H1 (cell line): ENCODE measurements at places on chromosomes 7 and 10.

GRCh38 chr7:138313829-138314178 is 146.3 kb upstream of the TRIM24 start:
- H3K27me3 ChIP-seq, result no peaks in the 10 kb centered on the region
- H3K4me1 ChIP-seq, result no peaks in the 10 kb centered on the region
- H3K27ac ChIP-seq, result no peak overlapping the region

GRCh38 chr10:61608255-61609033 is 54.3 kb upstream of the CABCOCO1 start:
- no peak for DNase-seq
- H3K4me3 ChIP-seq, result no peak overlapping the region
- no peaks in the 10 kb centered on the region for H3K36me3 ChIP-seq
- H3K27ac ChIP-seq, result no peak overlapping the region

DNA sequence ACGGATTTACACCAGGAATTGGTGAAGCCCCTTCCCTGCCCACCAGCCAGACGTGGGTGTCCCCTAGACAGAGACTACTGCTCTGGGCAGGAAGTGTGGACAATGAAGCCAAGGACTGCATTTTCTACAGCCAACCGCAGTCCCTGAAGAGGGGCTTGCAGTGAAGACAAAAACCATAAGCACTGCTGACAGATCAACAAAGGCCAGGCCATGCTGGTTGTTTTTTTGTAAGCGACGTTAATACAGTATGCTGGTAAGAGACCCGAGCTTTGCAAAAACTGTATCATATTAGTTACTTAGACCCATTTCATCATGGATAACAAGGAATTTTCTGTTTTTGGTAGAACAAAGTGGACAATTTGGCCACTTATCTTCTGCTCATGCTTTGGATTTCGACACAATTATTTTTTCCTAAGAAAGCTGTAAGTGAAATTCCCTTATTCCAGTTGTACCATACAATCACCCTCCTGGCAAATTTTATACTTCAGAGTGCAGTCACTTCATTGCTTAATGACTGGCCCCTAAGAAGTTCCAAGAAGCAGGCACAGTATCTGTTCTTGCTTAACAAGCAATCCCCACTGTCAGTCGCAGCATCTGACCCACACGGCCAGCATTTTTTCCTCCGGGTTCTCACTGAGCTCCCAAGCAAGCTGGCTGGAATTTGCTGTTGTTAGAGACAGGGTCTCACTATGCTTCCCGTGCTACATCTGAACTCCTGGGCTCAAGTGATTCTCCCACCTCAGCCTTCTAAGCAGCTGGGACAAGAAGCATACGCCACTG is 163.5 kb downstream of the PARD3 start:
- H3K4me3 ChIP-seq, result no peak overlapping the region
- DNase-seq, result no peak
- no peaks in the 10 kb centered on the region for H3K27me3 ChIP-seq
- 0 out of 2 replicates have a peak overlapping the region, but pooled peaks have one; percentile 4 for H3K27ac ChIP-seq
- peaks cover 8% of the 10 kb centered on the region for H3K4me1 ChIP-seq
- H3K36me3 ChIP-seq, result no peaks in the 10 kb centered on the region

DNA sequence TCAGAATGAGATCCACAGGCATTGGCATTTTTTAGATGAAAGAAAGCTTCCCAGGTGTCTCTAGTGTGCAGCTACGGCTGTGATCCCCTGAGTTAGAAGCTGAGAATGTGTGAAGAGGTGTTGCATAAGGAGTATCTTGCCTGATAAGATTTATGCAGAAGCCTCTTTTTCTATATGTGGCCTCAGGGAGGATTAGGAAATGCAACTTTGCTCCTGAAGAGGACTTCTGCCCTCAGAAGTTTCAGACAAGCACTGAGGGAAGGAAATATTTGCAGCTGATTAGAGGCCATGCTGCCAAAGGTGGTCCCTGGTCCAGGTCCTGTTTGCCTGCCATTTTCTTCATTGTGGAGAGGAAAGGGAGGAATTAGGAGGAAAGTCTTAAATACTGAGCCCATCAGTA is 551.8 kb downstream of the PHTF2 start:
- H3K36me3 ChIP-seq, result no peaks in the 10 kb centered on the region
- H3K4me3 ChIP-seq, result no peak overlapping the region
- H3K27ac ChIP-seq, result no peak overlapping the region
- H3K27me3 ChIP-seq, result no peaks in the 10 kb centered on the region

DNA sequence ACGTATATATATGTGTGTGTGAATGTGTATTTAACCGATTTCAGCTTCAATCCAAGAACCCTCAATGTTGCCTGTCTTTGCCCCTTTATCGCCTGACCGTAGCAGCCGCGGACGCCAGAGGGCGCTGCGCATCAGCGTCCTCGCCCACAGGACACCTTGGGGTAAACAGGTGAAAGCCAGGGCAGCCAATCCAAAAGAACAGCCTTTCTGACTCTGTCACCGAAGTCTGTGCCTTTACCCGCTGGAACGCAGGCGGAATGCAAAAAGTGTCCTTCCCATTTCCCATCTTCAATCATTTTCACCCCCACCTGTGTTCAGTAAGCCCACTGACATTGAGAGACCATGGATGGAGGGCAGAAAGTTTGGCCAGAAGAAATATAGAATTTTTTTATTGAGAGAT is 3.6 kb downstream of the NXPH1 start:
- H3K36me3 ChIP-seq, result no peaks in the 10 kb centered on the region
- peaks cover 6% of the 10 kb centered on the region for H3K4me1 ChIP-seq
- no peak for DNase-seq
- no peak overlapping the region for H3K4me3 ChIP-seq
- peaks cover 86% of the 10 kb centered on the region for H3K27me3 ChIP-seq

GRCh38 chr7:80088705-80089104 is 45.9 kb upstream of the GNAI1 start:
- H3K27me3 ChIP-seq, result no peaks in the 10 kb centered on the region
- no peak overlapping the region for H3K4me3 ChIP-seq
- no peak overlapping the region for H3K27ac ChIP-seq
- H3K36me3 ChIP-seq, result no peaks in the 10 kb centered on the region
- H3K4me1 ChIP-seq, result no peaks in the 10 kb centered on the region

DNA sequence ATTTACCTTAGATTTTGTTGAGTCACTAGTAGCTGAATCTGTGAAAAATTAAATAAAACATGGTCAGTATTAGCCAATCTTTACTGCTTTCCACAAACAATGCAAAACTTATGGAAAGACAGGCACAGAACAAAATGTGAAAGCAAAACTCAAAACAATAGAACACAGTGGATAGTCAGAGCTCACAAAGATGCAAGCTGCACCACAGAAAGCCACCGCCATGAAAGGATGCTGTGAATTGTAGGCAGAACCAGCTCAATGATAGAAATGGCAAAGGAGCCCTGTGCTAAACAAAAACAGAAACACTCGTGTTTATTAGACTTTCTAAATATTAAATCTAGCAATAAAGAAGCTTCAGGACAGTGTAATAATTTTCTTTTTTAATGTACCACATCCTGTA is 134.4 kb downstream of the ARHGAP21 start:
- H3K27me3 ChIP-seq, result no peaks in the 10 kb centered on the region
- H3K4me3 ChIP-seq, result no peak overlapping the region
- H3K27ac ChIP-seq, result no peak overlapping the region
- H3K4me1 ChIP-seq, result no peaks in the 10 kb centered on the region
- H3K36me3 ChIP-seq, result peaks cover 5% of the 10 kb centered on the region; the same call in 1 of the 2 replicates

- no peak overlapping the region for H3K4me3 ChIP-seq
- no peaks in the 10 kb centered on the region for H3K4me1 ChIP-seq
- no peak for DNase-seq
- H3K27ac ChIP-seq, result no peak overlapping the region
- no peaks in the 10 kb centered on the region for H3K36me3 ChIP-seq
These were observed 42.6 kb downstream of the CNOT4 start for GRCh38 chr7:135467207-135467711.

DNA sequence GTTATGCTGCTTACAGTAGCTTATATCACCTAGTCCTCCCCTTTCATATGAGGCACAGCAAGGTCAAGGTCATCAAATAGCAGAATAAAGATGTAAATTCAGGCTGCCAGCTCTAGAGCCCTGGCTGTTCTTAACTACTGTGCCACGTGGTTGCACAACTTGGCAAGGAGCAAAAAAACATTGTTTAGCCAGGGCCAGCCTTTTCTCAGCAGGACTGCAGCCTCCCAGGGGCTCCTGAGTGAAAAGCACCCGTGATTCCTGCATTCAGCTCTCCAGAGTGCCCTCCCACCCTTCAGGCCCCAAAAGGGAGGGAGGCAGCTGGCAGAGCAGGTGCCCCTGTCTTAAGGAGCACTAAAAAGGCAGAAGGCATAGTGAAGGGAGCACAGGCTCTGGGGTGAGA is 31.8 kb upstream of the TM9SF3 start:
- no peak for DNase-seq
- H3K4me1 ChIP-seq, result peaks cover 4% of the 10 kb centered on the region; the same call in 1 of the 2 replicates
- no peak overlapping the region for H3K4me3 ChIP-seq

DNA sequence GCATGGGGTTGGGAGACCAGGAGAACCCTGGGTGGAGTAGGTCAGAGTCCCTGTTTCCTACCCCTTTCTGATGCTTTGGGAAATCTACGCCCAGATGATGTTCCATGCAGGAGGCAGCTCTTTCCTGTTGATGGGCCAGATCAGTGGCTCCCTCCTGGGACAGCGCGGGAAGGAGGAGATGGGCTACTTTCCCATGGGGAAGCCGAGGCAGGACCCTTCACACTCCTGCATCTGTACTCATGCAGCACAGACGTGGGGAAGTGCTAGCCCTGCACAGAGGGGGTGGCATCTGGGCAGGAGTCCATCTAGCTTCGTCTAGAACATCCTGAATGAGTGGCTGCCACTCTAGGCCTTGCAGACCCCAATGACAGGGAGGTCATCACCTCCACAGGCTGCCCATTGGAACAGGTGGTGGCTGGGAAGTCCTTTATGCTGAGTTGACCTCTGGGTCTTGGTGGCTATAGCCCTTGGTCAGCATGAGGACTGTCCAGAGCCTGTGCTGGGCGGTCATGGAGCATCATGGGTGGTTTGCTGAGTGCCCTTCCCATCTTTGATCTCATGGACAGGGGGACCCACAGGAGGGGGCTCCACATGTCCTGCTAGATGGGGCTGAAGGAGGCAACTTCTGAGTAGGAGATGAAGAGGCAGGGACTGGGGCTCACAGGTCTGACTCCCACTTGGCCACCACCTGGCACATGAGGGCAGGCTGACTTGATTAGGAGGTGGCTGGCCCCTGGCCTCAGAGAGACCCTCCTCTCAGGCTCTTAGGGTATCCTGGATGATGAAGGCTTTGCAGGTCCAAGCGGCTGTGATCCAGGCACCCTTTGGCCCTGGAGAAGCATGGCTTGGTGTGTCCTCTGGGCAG is 24.6 kb downstream of the RAMP3 start:
- no peak for DNase-seq
- H3K27ac ChIP-seq, result no peak overlapping the region
- H3K36me3 ChIP-seq, result no peaks in the 10 kb centered on the region
- H3K4me3 ChIP-seq, result no peak overlapping the region
- no peaks in the 10 kb centered on the region; the same call in 1 of the 2 replicates for H3K4me1 ChIP-seq

GRCh38 chr7:47627580-47628283 is 45.8 kb upstream of the TNS3 start:
- H3K27ac ChIP-seq, result no peak overlapping the region
- no peaks in the 10 kb centered on the region for H3K27me3 ChIP-seq
- no peaks in the 10 kb centered on the region for H3K36me3 ChIP-seq
- H3K4me3 ChIP-seq, result no peak overlapping the region
- no peak for DNase-seq

GRCh38 chr10:72075376-72076115 is 12.8 kb downstream of the SPOCK2 start:
- H3K4me1 ChIP-seq, result no peaks in the 10 kb centered on the region
- DNase-seq, result no peak
- no peak overlapping the region for H3K27ac ChIP-seq

DNA sequence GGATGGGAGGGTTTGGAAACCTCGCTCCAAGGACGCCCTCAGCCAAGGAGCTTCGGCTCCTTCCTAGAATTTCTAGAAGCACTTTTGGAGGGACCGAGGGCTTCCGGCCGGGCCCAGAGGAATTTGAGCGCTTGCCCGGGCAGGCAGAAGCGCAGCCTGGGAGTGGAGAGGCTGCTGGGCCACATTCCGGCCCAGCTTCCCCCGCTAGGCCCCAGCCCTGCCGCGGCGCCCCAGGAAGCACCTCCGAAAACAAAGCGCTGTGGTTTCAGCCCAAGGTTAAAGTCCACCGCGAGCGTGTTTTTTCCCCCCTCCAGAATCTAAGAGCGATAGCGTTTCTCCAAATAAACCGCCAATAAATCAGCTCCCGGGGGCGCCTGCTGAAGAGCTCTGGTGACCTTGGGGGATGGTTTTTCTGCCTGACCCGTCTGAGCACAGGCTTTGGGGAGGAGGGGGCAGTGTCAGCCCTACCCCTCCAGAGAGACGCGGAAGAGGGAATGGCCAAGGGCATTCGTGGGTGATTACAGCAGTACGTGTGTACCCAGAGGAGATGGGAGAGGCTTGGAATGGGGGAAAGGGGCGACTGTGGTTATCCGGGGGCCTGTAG is 5.7 kb upstream of the TNRC18 start:
- H3K27ac ChIP-seq, result no peak overlapping the region
- H3K36me3 ChIP-seq, result no peaks in the 10 kb centered on the region
- H3K27me3 ChIP-seq, result peaks cover 64% of the 10 kb centered on the region
- no peak for DNase-seq
- peaks cover 29% of the 10 kb centered on the region for H3K4me1 ChIP-seq

GRCh38 chr7:22482503-22482902 is 17.5 kb downstream of the STEAP1B start:
- H3K4me1 ChIP-seq, result no peaks in the 10 kb centered on the region
- no peaks in the 10 kb centered on the region for H3K36me3 ChIP-seq
- no peak overlapping the region for H3K27ac ChIP-seq
- DNase-seq, result no peak
- no peaks in the 10 kb centered on the region for H3K27me3 ChIP-seq

DNA sequence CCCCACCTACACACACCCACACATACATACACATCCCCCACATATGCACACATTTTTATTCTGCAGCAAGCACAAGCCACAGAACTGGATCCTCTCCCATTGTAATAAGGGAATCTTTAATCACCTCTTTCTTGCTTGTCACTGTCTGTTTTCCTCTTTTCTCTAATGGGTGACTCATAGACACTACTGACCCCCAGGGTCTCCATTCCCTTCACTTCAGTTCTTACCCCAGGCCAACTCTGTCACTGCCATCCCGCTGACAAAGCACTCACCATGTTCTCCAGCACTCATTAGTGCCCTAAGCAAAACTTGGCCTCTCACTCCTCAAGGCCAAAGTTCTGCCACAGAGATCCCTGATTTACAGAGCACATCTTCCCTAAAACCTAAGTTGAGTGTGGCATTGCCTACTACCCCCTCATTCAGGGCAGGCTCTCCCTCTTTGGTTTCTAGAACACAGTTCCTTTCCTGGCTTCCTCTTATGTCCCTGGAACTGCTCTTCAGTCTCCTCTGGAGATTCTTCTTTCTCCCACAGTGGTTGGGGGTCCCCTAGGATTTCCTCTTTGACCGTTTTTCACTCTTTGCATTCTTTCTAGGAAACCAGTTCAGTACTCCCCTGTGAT is 39.6 kb upstream of the INHBA start:
- H3K4me1 ChIP-seq, result no peaks in the 10 kb centered on the region
- no peaks in the 10 kb centered on the region for H3K36me3 ChIP-seq
- H3K27me3 ChIP-seq, result no peaks in the 10 kb centered on the region
- H3K27ac ChIP-seq, result no peak overlapping the region
- DNase-seq, result no peak

- H3K27ac ChIP-seq, result no peak overlapping the region
- DNase-seq, result no peak
These were observed 4.0 kb downstream of the CREM start for GRCh38 chr10:35130663-35131062.

GRCh38 chr7:29255906-29256692 is 61.5 kb downstream of the CHN2 start:
- no peaks in the 10 kb centered on the region for H3K36me3 ChIP-seq
- no peak for DNase-seq
- H3K4me3 ChIP-seq, result no peak overlapping the region
- no peaks in the 10 kb centered on the region for H3K27me3 ChIP-seq
- no peaks in the 10 kb centered on the region for H3K4me1 ChIP-seq

GRCh38 chr10:31697271-31698180 is 231.1 kb downstream of the ARHGAP12 start:
- no peaks in the 10 kb centered on the region for H3K27me3 ChIP-seq
- no peaks in the 10 kb centered on the region for H3K36me3 ChIP-seq
- no peak for DNase-seq
- no peak overlapping the region for H3K4me3 ChIP-seq
- no peak overlapping the region for H3K27ac ChIP-seq
